ENCODE measurements at places on chromosomes 12 and 14.

- DNase-seq: no peak
Measured at GRCh38 chr12:26808766-26809476, 24.1 kb downstream of the ITPR2 start.

- peak; percentile 18 for DNase-seq
Measured at GRCh38 chr12:304805-305204, 42.2 kb upstream of the SLC6A13 start.

- DNase-seq: peak; percentile 66
Measured at GRCh38 chr12:108560321-108560721, 652 bp downstream of the SART3 start.

DNA sequence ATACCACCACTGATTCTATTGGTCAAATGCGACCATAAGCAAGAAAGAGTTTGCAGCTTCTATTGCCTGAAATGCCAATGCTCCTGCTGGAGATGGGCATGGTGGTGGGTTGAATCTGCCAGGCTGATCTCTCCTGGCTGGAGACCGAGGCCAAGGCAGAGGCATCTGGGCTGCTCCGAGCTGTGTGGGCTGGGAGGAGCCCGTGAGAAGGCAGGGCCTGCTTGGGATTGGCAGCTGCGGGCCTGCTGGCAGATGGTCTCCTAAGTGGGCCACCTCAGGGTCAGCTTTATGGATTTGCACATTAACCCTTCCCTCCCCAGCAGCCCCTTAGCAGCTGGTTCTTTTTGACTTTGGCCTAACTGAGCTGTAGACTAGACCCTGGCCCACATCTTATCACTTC lies 25.4 kb downstream of the SRRM4 start:
- DNase-seq: no peak

GRCh38 chr14:41597647-41598046 lies 9.0 kb upstream of the LRFN5 start:
- DNase-seq: no peak

DNA sequence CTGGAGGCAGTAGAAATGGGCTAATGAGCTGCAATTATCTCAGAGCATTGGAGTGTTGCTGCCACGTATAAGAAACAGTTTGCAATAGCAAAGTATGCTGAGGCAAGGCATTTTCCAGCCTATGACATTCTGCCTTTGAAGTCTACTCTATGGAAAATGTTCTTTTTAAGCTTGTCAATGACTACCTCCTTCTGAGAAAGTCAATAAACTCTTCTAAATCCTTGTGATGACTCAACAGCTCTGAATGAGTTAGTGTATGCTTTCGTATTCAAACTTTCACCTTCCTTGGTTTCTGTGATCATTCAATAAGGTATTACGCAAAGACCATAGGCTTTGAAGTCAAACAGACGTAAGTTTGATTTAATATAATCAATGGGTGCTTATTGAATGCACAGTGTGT lies 111.2 kb downstream of the CAPZA3 start:
- DNase-seq: peak; percentile 56

Measured in fibroblast of mammary gland (primary cell).